ENCODE measurements at places on chromosomes 7 and 10.

- no peak for DNase-seq
Observed at GRCh38 chr10:133160826-133161471, 930 bp downstream of the KNDC1 start.

- DNase-seq, result no peak
Observed at GRCh38 chr10:2392145-2392812, 655.0 kb upstream of the ADARB2 start.

- no peak for DNase-seq
Observed at GRCh38 chr10:99292159-99292558, 37.0 kb upstream of the CNNM1 start.

DNA sequence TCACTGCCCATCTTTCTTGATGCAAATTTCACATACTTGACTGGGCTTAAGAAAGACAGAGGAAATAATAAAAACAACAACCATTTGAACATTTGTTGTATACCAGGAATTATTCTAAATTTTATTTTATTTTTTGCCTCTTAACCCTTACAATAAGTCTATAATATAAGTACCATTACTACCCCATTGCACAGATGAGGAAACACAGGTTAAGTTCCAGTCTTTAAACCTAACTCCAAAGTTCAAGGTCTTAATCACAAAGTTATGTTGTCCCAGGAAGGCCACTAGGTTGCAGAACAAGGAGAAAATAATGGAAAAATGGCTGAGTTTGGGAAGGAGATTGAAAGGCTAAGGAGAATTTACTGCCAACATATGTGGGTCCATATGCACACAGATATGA, 3.5 kb downstream of the FKBP14 start:
- DNase-seq, result no peak

- DNase-seq, result no peak
Observed at GRCh38 chr10:12785415-12785831, 216.1 kb downstream of the CCDC3 start.

- no peak for DNase-seq
Observed at GRCh38 chr7:42183547-42183946, 53.5 kb downstream of the GLI3 start.

- DNase-seq, result no peak
Observed at GRCh38 chr7:80790877-80791276, 128.0 kb downstream of the SEMA3C start.
